H7 (cell line): ENCODE measurements at places on chromosomes 4 and X. TPM values are rescaled to one million over a fixed set of nuclear protein-coding genes. Genes with fewer than 3 reads are reported as not detected.

The PRAF2 gene
- total RNA-seq, result 6.3 and 6.7 TPM in 2 replicates

The PDZD4 gene
- 73.0 and 76.3 TPM in 2 replicates for total RNA-seq

The FHIP1A gene
- 24.2 and 25.6 TPM in 2 replicates for total RNA-seq

The CLDN22 gene
- not detected in 2 replicates for total RNA-seq

The CT47A1 gene
- total RNA-seq, result not detected in 2 replicates

The ENPP6 gene
- total RNA-seq, result not detected in 2 replicates

The EREG gene
- total RNA-seq, result not detected in 2 replicates

The ADGRG4 gene
- not detected in 2 replicates for total RNA-seq

The DMRTC1B gene
- not detected in 2 replicates for total RNA-seq

The TRO gene
- 49.8 and 53.7 TPM in 2 replicates for total RNA-seq

The ERCC6L gene
- 9.6 and 15.1 TPM in 2 replicates for total RNA-seq

The REPS2 gene
- total RNA-seq, result 0.31 and 1.1 TPM in 2 replicates

The MTMR8 gene
- total RNA-seq, result 3.2 and 5.1 TPM in 2 replicates

The VCX3A gene
- total RNA-seq, result 0.26 and 0.35 TPM in 2 replicates

The MAGEC3 gene
- total RNA-seq, result not detected in 2 replicates

The ADH7 gene
- not detected in 2 replicates for total RNA-seq

The MEPE gene
- total RNA-seq, result not detected in 2 replicates

The CDKL2 gene
- total RNA-seq, result 0.18 and 0.28 TPM in 2 replicates

The CPLX1 gene
- total RNA-seq, result 0.15 and 0.62 TPM in 2 replicates

The GJB1 gene
- 0.10 TPM in 1 of 2 replicates, not detected in the other for total RNA-seq

The CYTL1 gene
- total RNA-seq, result 1.5 and 3.5 TPM in 2 replicates

The TENM3 gene
- 67.1 and 83.5 TPM in 2 replicates for total RNA-seq

The XAGE2 gene
- total RNA-seq, result not detected in 2 replicates

The ARR3 gene
- not detected in 2 replicates for total RNA-seq

The ADH1A gene
- total RNA-seq, result not detected in 2 replicates

The DDX53 gene
- total RNA-seq, result not detected in 2 replicates

The XPNPEP2 gene
- total RNA-seq, result 0.10 and 0.52 TPM in 2 replicates

The APLN gene
- total RNA-seq, result 0.38 and 0.44 TPM in 2 replicates

The LRCH2 gene
- 4.5 and 7.5 TPM in 2 replicates for total RNA-seq
